ENCODE measurements at places on chromosomes 4 and X.

- DNase-seq: no peak
Observed at GRCh38 chr4:40269133-40269532, 66.0 kb upstream of the CHRNA9 start.

DNA sequence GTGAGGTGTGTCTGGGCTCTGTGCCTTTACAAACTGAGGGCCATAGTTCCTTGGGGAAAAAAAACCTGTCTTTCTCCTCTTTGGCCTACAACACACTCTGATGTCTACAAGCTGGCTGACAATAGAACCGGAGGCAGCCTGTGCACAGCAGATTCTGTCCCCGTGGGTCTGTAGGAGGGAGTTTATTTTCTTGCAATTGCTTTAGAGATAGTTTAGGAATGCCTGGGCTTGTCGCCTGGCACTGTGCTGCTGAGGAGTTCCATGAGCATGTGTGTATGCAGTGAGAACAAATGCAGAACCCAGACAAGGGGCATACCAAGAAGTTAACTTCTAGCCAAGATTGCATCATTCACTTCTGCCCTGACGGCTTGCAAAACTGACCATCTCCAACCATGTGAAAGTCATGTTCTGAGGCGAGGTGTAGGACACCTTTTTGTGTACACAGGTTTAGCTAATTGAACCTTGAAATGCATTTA lies 54.1 kb downstream of the CCNI start:
- DNase-seq: peak; percentile 76

- peak; percentile 0 for DNase-seq
Observed at GRCh38 chrX:22060415-22061280, 28.5 kb downstream of the PHEX start.

DNA sequence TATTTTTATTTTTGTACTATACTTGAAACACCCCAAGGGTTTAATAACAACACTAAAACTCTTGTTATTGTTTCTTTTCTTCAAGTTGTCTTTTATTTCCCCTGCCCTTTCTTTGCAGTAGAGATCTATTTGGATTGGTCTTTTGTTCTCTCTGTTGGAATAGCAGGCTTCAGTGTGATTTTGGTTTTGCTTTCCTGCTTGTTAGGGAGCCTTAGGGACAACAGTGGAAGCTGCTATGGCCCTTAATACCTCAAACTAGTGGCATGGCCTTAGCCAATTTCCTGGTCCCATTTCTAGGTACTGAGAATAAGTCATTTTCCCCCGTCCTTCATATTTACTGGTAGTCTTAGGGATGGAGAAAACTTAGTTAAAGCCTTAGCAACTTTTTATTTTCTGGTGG lies 535.4 kb upstream of the NDST4 start:
- DNase-seq: no peak

DNA sequence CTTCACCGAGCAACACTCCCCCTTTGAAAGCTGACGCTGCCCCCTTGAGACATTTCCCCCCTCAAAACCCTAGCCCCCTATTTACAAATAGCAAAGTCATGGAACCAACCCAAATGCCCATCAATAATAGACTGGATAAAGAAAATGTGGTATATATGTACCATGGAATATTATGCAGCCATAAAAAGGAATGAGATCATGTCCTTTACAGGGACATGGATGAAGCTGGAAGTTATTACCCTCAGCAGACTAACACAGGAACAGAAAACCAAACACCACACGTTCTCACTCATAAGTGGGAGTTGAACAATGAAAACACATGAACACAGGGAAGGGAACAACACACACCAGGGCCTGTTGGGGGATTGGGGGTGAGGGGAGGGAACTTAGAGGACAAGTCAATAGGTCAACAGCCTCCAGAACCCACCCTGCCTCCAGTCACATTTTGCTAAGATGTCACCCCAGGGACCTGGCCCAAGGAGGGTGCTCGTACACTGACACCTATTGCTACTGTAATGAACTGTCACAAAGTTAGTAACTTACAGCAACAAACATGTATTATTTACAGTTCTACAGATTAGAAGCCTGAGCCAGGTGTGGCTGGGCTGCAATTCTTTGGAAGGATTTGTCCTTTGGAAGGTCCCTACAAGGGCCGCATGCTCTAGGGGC lies 20.6 kb downstream of the SCD5 start:
- no peak for DNase-seq

DNA sequence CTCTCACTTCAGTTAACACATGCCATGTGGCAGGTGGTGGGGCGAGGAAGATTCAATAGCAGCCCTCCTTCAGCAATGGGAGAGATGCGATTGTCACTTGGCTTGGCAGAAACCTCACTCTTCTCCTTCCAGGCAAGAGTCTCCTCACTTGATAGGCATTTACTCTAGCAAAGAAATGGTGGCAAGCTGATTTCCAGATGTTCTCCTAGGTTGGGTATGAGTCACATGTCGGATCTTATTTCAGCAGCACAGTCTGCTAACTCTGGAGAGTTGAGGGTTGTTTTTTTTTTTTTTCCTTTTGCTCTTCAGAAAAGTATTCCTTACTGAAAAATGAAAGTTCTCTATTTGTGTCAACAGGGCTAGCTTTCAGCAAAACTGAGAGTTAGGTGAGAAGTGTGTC lies 119.5 kb upstream of the CHRDL1 start:
- peak; percentile 36 for DNase-seq

- DNase-seq: no peak
Observed at GRCh38 chr4:124123181-124123580, 589.4 kb downstream of the ANKRD50 start.

- peak; percentile 95 for DNase-seq
Observed at GRCh38 chr4:182189103-182189878, 53.9 kb upstream of the TENM3 start.

- DNase-seq: no peak
Observed at GRCh38 chr4:140172960-140173359, 19.0 kb upstream of the MAML3 start.

GRCh38 chr4:24515698-24516097 lies 68.7 kb downstream of the DHX15 start:
- DNase-seq: no peak
